ENCODE measurements at places on chromosomes 2 and 18. TPM values are rescaled to one million over a fixed set of nuclear protein-coding genes. Genes with fewer than 3 reads are reported as not detected.

The SLC16A14 gene
- not detected for total RNA-seq

The PLCL1 gene
- total RNA-seq = 0.08 TPM

The LHCGR gene
- total RNA-seq = not detected

The RASGRP3 gene
- 0.45 TPM for total RNA-seq

The AGFG1 gene
- 17.7 TPM for total RNA-seq

Data from A375 (cell line).